ENCODE measurements at places on chromosomes 3 and 15. TPM values are rescaled to one million over a fixed set of nuclear protein-coding genes. Genes with fewer than 3 reads are reported as not detected.

- H3K27me3 ChIP-seq = no peaks in the 10 kb centered on the region
- H3K27ac ChIP-seq = no peak overlapping the region
- no peaks in the 10 kb centered on the region for H3K36me3 ChIP-seq
- H3K4me3 ChIP-seq = no peak overlapping the region
- DNase-seq = no peak
Measured at GRCh38 chr15:68676926-68677325, 98.1 kb downstream of the CORO2B start.

GRCh38 chr15:87901926-87902690 is 354.4 kb downstream of the NTRK3 start:
- H3K4me3 ChIP-seq = no peak overlapping the region
- no peaks in the 10 kb centered on the region for H3K27me3 ChIP-seq
- no peak for DNase-seq
- H3K4me1 ChIP-seq = no peaks in the 10 kb centered on the region
- H3K36me3 ChIP-seq = no peaks in the 10 kb centered on the region

DNA sequence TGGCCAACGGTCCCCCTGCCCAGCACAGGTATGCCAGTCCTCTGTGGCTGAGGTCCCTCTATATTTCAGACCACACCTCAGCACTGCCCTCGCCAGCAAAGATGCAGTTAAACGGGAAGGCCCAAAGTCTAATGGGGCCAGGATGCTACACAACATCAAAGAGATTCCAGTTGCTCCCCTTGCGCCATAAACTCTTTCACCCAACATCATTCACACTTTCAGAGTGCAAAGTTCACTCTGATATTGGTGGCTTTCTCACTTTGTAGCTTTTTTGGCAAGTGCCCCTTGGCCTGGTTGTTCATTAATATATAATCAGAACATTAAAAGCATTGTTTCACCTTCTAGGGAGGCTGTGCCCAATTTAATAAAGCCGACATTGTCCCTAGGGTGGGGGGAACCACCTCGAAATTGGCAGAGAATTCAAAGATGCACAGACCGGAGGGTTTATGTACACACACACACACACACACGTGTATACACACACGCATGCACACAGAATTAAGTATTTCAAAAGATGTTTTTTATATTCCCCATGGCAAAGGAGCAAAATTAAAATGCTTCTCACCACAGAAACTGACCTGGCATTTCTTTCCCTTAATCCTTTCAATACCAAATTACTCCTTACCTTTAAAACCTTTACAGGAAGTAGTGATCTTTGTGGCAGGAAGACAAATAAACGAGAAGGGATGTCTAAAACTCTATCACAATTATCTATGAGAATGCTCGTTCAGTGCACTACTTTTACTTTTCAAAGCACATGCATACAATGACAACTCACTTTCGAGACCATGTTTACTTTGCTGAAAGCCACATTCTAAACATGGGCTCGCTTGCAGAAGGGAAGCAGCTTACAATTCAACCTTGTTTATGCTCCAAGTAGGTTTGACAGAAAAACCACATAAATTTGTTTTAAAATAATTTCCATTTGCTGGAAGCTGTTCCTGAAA is 19.5 kb downstream of the LRIG1 start:
- no peaks in the 10 kb centered on the region for H3K36me3 ChIP-seq
- no peaks in the 10 kb centered on the region for H3K4me1 ChIP-seq
- no peak for DNase-seq
- H3K27me3 ChIP-seq = peaks cover 1% of the 10 kb centered on the region
- no peak overlapping the region for H3K4me3 ChIP-seq
- H3K27ac ChIP-seq = no peak overlapping the region

DNA sequence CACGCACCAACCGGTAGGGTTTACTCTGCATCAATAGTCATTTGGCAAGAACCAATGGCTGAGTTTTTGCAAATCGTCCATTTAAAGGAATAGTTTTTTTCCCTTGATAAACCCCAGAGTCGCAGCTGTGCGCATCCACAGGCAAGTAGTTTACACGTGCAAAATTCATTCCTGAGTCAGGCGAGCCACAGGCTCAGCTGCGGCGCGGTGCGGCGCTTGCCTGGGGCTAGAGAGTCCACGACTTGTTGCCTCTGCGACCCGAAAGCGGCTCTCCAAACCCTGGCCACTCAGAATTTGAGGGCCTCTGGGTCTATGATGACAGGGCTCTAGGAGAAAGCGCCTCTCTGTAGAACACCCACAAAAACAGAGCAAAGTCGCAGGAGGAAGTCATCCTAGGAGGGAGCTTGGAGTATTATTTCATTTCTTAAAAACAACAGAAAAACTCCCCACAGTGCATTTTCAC is 36.7 kb downstream of the ZIC4 start:
- H3K27me3 ChIP-seq = peaks cover 6% of the 10 kb centered on the region
- DNase-seq = no peak
- H3K36me3 ChIP-seq = no peaks in the 10 kb centered on the region

GRCh38 chr15:40845511-40846284 is 1.9 kb downstream of the SPINT1 start:
- H3K27me3 ChIP-seq = no peaks in the 10 kb centered on the region
- peak overlapping the region; percentile 93 for H3K27ac ChIP-seq
- peaks cover 45% of the 10 kb centered on the region for H3K4me1 ChIP-seq
- DNase-seq = no peak

- no peak overlapping the region for H3K27ac ChIP-seq
- no peaks in the 10 kb centered on the region for H3K36me3 ChIP-seq
- H3K4me3 ChIP-seq = no peak overlapping the region
- no peaks in the 10 kb centered on the region for H3K4me1 ChIP-seq
Measured at GRCh38 chr3:76859596-76859995, 180.3 kb upstream of the ROBO2 start.

DNA sequence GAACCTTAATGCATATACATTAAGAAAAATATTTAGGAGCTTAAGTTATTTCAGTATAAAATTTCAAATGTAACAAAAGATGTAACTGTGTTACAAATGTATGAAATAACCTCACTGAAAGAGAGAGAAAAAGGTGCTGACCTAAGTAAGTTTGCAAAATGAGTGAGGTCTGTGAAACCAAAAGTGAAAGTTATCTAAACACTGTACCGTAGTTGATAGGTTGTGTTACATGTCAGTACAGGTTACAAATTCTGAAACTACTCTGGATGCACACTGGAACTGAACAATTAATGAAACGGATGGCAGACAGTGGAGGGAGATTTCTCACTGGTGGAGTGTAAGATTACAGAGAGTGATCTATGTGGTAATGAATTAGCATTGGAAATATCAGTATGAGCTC is 420.7 kb downstream of the ZNF385D start:
- no peak overlapping the region for H3K4me3 ChIP-seq
- DNase-seq = no peak
- H3K27ac ChIP-seq = no peak overlapping the region

- no peaks in the 10 kb centered on the region for H3K27me3 ChIP-seq
- H3K36me3 ChIP-seq = no peaks in the 10 kb centered on the region
- no peak for DNase-seq
- H3K4me1 ChIP-seq = peaks cover 2% of the 10 kb centered on the region
- H3K4me3 ChIP-seq = no peak overlapping the region
Measured at GRCh38 chr3:184656458-184656828, 55.4 kb downstream of the MAGEF1 start.

DNA sequence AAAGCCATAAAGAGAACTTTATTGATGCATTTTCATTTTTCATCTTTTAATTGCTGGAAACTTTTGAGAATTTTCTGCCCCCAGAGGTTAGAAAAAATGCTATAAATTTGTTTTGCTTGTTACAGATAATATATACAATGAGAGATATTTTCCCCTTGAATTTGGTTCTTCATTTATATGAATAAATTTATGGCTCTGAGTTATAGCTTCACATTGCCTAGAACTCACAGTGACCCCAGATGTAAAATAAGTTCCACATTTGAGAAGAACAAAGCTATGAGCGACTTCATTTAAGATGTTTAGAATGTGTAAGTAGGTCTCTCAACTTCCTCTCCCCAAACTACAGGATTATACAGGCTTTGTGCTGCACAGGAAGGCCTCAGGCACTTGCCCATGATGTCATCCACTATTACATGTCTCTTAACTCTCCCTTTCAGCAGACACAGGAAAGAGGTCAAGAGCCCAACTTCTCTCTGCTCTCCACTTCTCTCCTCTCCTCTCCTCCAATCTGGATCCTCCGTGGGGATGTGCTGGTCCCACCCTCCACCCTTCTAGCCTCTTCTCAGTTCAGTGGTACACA is 92.8 kb downstream of the DUT start:
- H3K27ac ChIP-seq = no peak overlapping the region
- no peak for DNase-seq
- no peaks in the 10 kb centered on the region for H3K27me3 ChIP-seq
- H3K36me3 ChIP-seq = no peaks in the 10 kb centered on the region
- 0 out of 2 replicates have a peak, but pooled peaks cover 10% of the 10 kb centered on the region for H3K4me1 ChIP-seq

DNA sequence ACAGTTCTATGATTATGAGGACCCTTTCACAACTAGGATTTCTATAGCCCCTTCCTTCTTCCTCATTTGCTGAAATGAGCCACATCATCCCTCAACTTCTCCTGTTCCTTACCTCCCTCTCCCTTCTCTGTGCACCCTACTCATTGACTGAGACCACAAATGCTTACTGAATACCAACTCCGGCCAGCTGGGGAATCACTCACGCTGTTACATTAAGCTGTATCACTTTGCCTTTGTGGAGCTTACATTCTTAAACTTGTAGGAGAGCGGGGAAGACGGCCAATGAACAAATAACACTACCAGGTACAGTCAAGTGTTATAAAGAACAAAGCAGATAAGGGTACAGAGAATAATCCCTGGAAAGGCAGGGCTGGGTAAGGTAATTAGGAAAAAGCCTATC is 5.7 kb downstream of the SUCLG2 start:
- H3K27me3 ChIP-seq = no peaks in the 10 kb centered on the region
- no peak for DNase-seq
- H3K4me3 ChIP-seq = no peak overlapping the region
- no peak overlapping the region for H3K27ac ChIP-seq

GRCh38 chr15:62505762-62506161 is 340.7 kb upstream of the C2CD4B start:
- H3K27me3 ChIP-seq = no peaks in the 10 kb centered on the region
- no peak overlapping the region for H3K4me3 ChIP-seq
- H3K36me3 ChIP-seq = no peaks in the 10 kb centered on the region
- no peak overlapping the region for H3K27ac ChIP-seq

GRCh38 chr3:64293121-64293520 is 67.9 kb upstream of the PRICKLE2 start:
- no peak overlapping the region for H3K4me3 ChIP-seq
- DNase-seq = no peak
- H3K27ac ChIP-seq = no peak overlapping the region
- no peaks in the 10 kb centered on the region for H3K4me1 ChIP-seq

DNA sequence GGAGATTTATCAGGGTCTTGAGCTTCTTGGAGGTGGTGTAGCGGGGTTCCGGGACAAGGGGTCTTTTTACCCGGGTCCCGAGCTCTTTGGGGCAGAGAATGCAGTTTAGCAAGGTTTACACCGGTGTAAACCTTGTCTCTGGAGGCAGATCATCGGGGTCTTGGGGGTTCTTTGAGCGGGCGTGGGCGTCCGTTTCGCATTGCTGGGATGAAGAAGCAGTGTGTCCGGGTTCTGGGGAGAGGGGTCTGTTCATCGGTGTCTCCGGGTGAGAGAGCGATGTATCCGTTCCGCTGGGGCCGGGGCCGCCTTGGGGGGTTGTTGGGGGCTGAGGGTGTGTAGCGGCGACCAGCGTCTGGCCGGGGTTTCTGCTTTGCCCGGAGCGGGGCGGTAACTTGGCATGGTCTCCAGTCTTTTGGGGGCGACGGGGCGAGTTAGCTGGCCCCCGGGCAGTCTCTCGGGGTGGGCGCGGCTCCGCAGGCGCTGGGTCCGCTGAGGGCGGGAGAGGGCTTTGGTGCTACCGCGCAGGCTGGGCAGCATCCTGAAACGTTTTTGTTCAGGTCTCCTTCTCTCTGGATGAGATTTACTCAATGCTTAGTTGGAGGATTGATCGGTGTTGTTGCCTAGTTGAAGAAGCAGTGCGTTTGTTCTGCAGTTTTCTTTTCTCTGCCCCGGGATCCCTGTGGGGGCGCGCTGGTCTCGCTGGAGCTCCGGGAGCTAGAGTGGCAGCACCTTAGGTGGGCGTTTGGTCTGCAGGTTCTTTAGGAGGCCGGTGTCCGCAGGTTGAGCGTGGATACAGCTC is 843 bp downstream of the GLCE start:
- H3K27me3 ChIP-seq = no peaks in the 10 kb centered on the region
- DNase-seq = peak; percentile 16
- H3K4me1 ChIP-seq = peaks cover 3% of the 10 kb centered on the region
- H3K36me3 ChIP-seq = no peaks in the 10 kb centered on the region
- H3K27ac ChIP-seq = peak overlapping the region; percentile 73

- DNase-seq = no peak
- no peaks in the 10 kb centered on the region for H3K4me1 ChIP-seq
- no peaks in the 10 kb centered on the region for H3K27me3 ChIP-seq
- H3K4me3 ChIP-seq = no peak overlapping the region
- no peaks in the 10 kb centered on the region for H3K36me3 ChIP-seq
Measured at GRCh38 chr3:110752307-110752706, 319.3 kb upstream of the NECTIN3 start.

DNA sequence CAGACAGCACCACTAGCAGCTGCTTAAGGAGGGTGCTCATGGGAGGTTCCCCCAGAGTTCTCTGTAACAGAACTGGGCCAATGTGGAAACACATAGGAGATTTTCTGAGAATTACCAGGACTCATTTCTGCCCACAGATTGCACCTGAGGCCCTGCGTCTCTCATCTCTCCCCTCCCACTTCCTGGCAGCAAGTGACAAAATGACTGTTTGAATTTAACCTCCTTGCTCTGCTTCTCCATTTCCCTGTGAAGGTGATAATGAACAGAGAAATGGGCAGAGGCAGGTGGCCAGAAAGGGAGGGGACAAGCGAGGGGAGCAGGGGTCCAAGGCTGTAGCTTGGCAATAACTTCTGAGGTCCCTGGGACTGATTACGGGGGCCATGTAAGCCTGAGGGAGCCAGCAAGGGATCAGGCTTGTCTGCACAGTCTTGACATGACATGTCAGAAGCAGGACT is 8.0 kb downstream of the EPHB1 start:
- H3K4me3 ChIP-seq = no peak overlapping the region
- no peak for DNase-seq
- peaks cover 79% of the 10 kb centered on the region for H3K27me3 ChIP-seq
- H3K4me1 ChIP-seq = no peaks in the 10 kb centered on the region

DNA sequence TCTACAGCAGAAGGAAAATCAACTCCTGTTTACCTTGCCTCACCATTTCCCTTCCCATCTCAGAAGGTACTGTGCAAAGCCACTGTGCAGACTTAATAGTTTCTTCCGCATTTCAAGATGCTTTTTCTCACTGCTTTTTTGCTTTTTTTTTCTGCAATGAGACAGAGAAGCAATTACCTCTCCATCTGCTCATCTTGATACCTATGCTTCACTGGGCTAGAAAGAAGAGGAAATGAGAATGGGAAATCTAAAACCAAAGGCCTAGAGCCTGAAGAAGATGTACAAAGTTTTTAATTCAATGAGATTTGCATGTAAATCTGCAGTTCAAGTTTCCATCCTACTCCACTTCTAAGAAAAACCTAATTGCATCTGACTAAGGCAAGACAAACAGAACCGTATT is 238.1 kb upstream of the SETMAR start:
- no peaks in the 10 kb centered on the region for H3K36me3 ChIP-seq
- H3K4me1 ChIP-seq = no peaks in the 10 kb centered on the region
- H3K27ac ChIP-seq = no peak overlapping the region
- no peaks in the 10 kb centered on the region for H3K27me3 ChIP-seq

GRCh38 chr3:173584838-173585831 is 187.6 kb downstream of the NLGN1 start:
- no peaks in the 10 kb centered on the region for H3K27me3 ChIP-seq
- H3K4me3 ChIP-seq = no peak overlapping the region
- DNase-seq = no peak

Gene INKA1
- 1.6 TPM for total RNA-seq

Gene SLC12A1
- not detected for total RNA-seq

Gene CPA3
- not detected for total RNA-seq

Gene TNFSF10
- 0.20 TPM for total RNA-seq

Gene AHSG
- total RNA-seq = 1.6 TPM

Gene PAK6
- total RNA-seq = 19.9 TPM

Gene GRK7
- total RNA-seq = not detected

Gene DAZL
- total RNA-seq = not detected

Gene ASB14
- total RNA-seq = not detected

Gene NR2F2
- total RNA-seq = 61.4 TPM
